Hepatocyte (in vitro differentiated cells): ENCODE measurements at places on chromosomes 5 and 9.

GRCh38 chr5:96904054-96904931 is 28.0 kb downstream of the ERAP2 start:
- no peak for DNase-seq

DNA sequence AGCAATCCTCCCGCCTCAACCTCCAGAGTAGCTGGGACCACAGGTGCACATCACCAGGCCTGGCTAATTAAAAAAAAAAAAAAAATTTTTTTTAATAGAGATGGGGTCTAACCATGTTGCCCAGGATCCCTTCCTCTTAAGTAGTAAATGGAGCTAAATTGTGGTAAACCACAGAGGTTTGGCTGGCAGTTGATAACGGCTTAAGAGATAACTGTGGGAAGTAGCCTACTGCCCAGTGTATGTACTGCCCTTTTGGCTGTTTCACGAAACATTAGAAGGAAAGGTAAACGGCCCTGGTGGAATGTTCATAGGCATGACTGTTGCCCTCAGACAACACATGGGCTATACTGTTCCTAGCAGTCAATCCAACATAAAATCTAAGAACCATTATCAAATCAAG is 44.4 kb downstream of the HMGCR start:
- DNase-seq, result no peak

DNA sequence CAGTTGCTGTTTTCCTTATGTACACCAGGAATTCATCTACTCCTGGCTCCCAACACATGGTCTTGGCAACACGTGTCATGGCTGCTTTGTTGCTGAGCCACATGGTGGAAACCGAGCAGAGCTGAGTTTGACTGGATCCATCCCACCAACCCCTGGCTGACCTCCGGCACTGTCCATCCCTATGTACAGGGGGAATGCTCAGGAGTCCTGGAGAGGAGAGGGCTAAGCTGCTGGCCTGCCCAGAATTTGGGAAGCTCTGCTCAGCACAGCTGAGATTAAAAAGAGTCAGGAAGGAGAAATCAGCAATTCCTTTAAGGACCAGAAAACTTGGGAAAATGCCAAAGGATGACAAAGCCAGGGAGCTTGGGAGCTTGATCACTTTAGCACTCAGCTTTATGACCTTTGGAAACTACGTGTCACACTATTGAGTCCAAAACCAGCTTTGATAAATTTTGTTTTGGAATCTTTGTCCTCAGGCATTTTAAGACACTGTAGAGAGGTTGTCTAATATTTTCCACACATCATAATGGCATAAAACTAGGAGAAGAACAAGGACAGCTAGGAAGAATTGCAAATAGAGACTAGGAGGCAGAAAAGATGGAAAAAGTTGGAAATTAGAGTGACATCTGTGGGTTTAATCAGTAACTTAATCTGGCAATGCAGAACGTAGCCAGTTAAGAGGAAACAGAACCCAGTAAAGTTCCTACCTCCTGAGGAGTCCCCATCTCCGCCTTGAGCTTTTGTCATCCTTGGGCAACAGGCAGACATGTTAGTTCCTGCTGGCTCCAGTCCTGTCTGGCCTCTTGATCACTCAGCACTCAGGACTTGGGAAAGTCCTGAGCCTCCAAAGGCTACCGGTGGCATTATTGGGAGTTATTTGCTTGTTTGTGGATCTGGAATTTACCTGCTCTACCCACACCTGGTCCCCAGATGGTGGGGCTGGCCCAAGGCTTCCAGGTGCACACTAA is 62.5 kb upstream of the PLPP1 start:
- peak; percentile 67 for DNase-seq

- DNase-seq, result no peak
Measured at GRCh38 chr9:68749579-68750159, 44.6 kb downstream of the PIP5K1B start.

DNA sequence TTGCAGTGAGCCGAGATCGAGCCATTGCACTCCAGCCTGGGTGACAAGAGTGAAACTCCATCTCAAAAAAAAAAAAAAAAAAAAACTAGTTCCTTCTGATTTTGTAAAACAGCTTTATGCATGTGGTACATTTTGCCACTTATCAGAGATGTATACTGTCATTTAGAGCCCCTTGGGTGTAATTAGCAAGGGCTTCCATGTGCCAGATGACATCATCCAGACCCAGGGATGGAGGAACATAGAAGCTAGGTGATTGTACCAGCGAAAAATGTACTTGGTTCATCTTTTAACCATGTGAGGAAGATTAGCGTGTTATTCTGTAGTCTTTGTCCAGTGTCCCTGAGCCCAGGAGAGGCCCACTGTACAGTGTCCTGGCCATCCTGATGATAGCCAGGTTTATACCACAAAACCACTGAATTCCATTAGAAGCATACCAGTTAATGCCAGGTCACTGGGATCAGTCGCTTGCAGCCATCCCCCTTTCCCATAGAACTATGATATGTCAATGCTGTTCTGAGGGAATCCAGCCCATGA is 239.3 kb upstream of the SGCD start:
- DNase-seq, result no peak

DNA sequence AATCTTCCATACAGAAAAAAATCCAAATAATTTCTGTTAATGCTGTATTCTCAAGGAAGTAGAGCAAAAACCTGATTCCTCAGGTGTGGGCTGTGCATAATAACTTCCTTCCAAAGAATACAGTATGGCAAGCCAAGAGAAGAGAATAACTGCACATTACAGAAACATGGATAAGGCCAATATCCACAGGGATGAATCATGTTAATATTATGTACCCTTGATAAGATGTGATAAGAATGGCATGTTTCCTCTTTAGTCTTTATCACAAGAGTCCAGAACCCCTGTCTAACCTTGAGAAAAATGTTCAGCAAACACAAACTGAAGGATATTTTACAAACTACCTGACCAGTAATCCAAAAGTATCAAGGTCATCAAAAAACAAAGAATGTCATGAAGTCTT is 795.8 kb downstream of the SEMA5A start:
- no peak for DNase-seq

- DNase-seq, result no peak
Measured at GRCh38 chr5:158998793-158999325, 100.9 kb downstream of the EBF1 start.

DNA sequence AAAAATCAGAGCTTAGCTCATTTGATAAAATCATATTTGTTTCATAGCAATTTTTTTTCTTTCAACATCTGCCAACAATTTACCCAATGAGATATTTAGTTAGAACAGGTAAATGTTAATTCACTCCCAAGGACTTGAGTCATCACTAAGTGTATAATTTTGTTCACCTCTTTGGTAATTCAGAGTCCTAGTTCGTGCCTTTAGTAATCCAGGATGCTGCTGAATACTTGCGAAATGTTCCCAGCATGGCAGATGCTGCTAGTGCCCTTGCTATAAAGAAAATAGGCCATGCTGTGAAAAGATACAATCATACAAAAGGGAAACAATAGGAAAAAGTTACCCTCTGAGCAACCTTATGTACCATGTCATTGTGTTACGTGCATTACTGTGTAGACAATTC is 210.5 kb downstream of the CSNK1G3 start:
- no peak for DNase-seq

DNA sequence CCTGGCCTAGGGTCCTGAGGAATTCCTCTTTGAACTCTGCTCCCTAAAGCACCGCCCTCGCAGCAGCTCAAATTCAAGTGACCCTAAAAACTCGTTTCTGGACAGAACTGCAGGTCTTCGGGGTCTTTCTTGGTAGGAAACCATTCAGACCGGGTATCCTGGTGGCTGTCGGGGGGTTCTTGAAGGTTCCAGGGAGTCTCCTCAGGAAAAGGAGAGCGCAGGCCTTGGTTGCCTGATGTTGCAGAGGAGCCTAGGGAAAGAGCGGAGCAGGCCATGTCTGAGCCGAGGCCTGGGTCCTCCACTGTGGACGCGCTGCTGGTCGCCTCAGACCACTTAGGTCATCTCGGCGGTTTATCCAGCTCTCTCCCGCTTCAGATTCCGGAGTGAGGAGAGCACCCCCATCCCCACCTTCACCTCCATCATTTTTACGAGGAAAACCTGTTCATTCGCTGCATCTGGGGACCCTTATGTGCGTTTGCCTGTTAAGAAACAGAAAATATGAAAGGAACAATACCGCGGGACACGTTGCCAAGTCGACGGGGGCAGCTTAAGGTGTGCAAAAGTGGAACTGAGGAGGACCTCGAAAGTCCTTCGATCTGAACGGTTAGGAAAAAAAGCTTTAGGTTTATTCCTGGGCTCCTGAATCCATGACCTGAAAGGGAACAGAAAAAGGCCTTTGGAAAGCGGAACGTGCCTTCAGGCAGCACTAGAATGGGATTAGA is 299.4 kb downstream of the PARP8 start:
- DNase-seq, result no peak

- no peak for DNase-seq
Measured at GRCh38 chr5:91206734-91207133, 176.4 kb downstream of the ARRDC3 start.

DNA sequence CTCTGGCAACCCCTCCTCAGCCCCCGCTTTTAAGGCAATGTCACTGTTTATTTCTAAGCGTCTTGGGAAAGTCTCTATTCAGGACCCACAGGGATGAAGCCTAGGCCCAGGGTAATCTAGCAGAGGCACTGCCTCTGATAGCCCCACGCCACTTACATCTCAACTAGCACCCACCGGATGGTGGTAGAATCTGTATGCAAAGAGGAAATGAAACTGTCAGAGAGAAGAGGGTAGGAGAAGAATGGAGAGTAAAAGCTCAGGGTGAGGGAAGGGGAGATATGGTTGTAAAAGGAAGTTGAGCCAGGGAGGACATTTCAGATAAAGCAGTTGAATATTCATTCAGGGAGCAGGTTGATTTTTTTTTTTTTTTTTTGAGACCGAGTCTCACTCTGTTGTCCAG is 3.0 kb downstream of the FRRS1L start:
- DNase-seq, result no peak

GRCh38 chr5:92206681-92207080 is 823.6 kb upstream of the ARRDC3 start:
- DNase-seq, result no peak

GRCh38 chr5:180090098-180090768 is 18.7 kb upstream of the RNF130 start:
- DNase-seq, result peak; percentile 91

GRCh38 chr5:127133071-127133470 is 59.8 kb upstream of the C5orf63 start:
- DNase-seq, result no peak

DNA sequence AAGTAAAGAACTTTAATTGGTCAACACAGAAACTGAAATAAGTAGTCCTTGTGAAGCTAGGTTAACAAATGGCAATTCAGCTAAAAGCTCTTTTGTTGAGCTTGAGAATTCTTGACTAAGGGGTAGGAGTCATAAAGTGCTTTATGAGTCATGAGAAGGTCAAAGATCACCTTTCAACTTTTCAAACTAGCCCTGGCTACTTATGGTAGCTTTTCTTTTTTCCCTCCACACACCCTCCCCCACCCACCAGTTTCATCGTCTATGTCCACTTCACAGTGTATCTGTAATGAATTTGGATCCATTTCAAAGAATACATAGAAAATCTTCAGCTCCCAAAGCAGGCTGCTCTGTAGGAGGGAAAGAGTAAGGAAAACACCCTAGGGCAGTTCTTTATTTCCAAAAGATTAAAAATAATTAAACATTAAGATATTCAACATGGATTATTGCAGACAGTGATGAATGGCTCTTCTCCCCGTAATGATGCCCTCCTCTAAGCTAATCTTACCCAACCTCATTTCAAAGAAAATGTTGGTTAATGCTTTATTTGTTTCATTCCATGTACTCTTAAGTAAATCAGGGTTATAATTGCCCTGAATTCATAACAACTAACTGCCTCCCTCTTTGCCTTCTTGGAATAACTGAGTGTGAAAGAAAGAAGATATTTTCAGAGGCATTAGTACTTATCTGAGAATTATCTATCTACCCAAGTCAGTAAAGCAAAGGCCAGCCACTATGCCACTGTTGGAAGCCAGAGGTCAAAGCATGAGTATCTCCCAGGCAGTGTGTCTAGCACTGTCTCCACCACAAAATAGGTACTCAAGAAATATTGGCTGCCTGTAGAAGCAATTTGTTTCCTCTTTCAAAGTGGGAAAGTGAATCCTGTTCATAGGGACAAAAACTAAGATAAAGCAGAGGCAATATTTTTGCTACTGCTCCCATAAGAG is 290.6 kb downstream of the PIK3R1 start:
- DNase-seq, result peak; percentile 46

DNA sequence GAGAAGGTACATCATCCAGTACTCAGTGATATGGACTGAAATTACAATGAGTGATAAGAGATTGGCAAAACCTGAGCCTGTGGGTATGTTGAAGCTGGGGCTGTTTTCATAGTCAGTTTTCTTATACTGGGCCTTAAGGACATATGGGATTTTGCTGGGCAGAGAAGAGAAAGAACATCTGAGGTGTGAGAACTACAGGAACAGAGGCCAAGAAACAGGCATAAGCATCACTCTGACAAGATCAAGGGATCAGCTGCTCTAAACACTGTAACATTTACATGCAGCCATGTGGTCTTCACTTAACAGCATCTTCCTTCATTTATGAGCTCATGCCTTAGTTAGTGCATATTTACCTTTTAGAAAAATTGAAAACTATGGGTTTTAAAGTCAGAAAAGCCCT is 220.0 kb downstream of the TRIM36 start:
- no peak for DNase-seq

DNA sequence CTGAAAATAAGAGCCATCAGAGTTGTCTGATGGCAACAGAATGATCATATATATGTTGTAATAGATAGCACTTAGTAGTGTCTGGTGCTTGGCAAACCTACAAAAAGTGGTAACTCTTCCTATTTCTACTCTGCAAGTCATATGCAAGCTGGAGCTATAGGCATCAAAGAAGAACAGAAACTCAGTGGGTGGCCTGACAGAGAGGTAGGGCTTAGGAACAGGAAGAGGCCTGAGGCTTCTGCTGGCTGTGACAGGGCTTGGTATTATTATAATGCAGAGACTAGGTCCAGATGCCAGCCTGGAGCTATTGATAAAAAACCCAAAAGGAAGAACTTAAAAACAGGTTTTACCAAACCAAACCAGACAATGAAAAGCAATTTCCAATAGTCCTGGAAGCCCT is 4.4 kb upstream of the DIAPH1 start:
- DNase-seq, result no peak

- DNase-seq, result no peak
Measured at GRCh38 chr5:57181154-57181553, 7.3 kb downstream of the GPBP1 start.

DNA sequence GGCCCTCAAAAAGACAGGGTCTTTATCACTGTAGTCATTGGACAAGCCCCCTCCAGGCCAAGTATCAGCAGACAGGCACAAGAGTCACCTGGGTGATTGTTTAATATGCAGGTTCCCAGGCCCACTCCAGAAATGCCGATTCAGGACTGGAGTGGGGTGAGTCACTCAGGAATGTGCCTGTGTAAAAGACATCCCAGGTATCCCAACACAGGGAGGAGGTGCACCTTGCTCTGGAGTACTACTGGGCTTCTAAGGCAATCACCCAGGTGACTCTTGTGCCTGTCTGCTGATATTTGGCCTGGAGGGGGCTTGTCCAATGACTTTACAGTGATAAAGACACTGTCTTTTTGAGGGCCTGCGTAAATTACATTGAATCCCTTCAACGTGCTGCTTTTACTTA is 40.6 kb downstream of the ACTL7B start:
- DNase-seq, result peak; percentile 27

DNA sequence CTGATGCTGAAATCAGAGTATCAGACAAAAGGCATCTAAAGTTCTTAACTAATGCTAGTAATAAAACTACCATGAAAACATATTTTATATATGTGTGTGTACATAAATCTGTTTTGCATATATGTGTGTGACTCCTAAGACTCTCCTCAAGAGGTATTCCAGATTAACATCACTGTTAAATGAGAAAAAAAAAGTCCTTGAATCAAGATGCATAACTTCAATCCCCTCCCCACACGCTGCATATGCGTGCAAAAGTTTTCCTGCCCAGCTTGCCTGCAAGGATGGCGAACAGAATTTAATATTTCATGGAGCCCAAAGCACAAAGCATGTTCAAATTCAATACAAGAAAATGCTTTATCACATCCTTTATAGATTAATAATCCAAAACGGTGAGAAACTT is 34.7 kb downstream of the EFNA5 start:
- DNase-seq, result no peak
